ENCODE measurements at places on chromosomes 6 and 20.

GRCh38 chr6:159766906-159767305 lies 5.1 kb downstream of the ACAT2 start:
- DNase-seq, result no peak

GRCh38 chr6:81769824-81770223 lies 17.3 kb upstream of the TENT5A start:
- peak; percentile 51 for DNase-seq

GRCh38 chr20:51739722-51740249 lies 28.4 kb downstream of the ATP9A start:
- no peak for DNase-seq

GRCh38 chr6:20810727-20811108 lies 276.5 kb downstream of the CDKAL1 start:
- DNase-seq, result no peak

GRCh38 chr6:158142789-158143188 lies 25.3 kb downstream of the SERAC1 start:
- DNase-seq, result no peak

DNA sequence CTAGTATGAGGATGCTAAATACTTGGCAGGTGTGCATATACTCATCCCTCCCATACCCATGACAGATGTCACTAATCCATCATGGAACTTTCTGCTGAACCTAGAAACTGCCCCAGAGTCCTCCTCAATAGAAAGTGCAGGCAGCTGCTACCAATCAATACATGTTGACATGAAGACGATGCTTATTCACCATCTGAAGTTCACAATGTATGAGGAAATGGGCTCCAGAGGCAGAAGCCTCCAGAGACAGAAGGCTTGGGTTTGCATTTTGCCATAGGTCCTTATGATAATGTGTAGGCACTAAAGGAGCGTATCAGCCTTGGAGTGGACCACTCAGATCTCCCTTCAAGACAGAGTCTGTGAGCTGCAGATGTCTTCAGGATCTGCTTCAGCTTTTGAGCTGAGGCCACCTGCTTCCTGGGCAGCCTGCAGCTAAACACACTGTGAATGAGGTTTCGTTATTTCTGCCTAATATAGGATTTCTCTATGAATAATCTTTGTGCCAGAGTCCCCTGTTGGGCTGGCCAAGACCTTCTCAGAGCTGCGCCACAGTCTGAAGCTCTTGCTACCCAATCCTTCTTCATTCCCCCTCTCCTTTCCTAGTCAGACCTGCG lies 7.5 kb upstream of the KIAA1755 start:
- DNase-seq, result no peak

Data from NCI-H1105 (cell line).